ENCODE measurements at places on chromosomes 11 and 22.

- no peak for DNase-seq
Measured at GRCh38 chr22:44686873-44687600, 15.0 kb upstream of the PRR5 start.

- DNase-seq, result no peak
Measured at GRCh38 chr11:109707411-109707810, 285.4 kb downstream of the C11orf87 start.

DNA sequence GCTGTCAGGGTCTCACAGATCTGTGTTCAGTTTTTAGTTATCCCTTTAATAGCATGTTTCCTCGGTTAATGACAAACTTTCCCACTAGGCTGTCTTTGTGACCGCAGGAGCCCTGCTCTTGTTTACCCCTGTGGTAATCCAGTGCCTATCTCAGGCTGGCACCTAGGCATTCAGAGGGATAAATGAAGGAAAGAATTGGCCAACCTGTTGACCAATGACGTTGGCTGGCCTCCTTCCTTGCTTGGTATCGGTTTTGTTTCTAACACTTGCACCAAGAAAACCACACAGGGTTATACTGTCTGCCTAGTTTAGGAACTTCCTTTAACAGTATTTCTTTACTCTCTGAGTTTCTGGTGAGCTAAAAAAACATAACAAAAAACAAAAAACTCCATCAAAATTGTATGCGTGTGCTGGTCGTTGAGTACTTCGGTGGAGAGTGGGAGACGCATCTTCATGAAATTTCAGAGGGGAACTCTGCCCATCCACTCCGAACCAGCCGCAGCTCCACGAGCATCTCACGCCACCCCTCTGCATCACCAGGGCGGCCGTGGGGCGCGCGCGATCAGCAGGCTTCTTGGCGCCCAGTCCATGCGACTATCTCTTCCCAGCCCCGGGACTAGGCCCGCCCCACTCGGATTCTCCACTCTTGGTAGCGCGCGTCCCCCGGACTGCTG is 563 bp upstream of the ENDOD1 start:
- DNase-seq, result no peak

- DNase-seq, result no peak
Measured at GRCh38 chr11:64726867-64727530, 4.0 kb upstream of the NRXN2 start.

DNA sequence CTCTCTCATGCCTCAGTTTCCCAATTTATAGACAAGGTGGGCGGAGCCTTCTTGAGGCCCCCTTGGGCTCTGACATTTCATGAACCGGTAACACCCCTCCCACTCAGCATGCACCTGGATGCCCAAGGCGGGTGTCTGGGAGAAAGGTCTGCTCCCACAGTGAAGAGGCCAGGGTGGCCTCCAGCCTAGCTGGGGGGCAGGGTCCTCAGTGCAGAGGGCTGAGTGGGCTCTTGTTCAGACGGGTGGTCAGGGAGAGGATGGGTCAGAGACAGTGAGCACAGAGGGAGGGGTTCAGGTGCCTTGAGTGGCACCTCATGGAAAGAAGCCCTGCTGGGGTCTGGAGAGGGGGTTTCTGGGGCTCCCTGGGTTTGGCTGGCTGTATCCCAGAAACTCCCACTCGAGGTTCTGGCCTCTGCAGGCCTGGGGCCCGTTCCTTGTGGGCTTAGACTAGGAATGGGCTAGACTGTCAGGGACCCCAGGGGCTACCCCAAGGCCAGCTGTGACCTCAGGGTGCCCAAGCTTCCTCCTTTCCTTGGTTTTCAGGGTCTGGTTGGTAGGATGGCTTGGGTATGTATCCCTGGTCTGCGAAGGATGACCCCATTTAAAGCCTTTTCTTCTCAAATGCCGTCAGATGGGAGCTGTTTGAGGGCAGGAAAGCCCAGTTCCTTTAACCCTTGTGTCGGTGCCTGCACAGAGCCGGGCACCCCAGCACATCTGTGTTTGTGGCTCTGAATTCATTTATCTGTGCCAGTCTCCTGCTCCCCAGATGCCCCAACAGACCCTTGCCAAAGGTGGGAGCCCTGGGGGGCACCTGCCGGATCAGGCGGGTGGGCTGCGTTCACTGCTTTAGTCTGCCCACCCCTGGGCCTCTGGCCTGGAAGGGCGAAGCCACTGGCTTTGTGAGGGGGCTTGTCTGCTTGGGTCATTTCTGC is 1.2 kb downstream of the SYNGR1 start:
- DNase-seq, result no peak

GRCh38 chr22:48503035-48503625 is 1324.5 kb downstream of the BRD1 start:
- DNase-seq, result no peak

GRCh38 chr11:477052-477715 is 27.1 kb downstream of the PTDSS2 start:
- peak; percentile 38 for DNase-seq

DNA sequence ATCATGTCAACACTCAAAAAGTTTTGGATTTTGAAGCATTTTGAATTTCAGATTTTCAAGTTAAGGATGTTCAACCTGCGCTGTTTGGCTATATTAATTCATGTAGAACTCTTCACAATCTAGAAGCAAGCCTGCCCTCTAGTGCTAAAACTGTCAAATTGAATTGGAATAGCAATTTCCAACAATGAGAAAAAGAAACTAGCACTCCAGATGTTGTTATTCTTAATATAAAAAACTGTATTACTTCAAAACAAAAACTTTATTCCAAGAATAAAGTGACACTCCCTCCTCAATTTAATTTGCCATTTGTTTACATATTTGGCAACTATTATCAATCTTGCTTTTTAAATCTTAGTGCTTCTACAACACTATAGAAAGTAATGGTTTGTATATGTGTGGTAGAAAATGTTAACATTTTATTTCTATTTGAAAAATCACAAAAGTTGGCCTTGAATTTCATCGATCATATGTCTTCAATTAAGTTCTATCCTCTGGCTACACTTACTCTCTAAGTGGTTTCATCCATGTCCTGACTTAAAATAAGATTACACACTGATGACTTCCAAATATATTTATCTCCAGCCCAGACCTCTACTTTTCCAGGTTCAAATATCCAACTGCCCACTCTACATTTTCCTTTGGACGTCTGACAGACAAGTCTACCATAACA is 36.6 kb downstream of the DCUN1D5 start:
- peak; percentile 68 for DNase-seq

GRCh38 chr11:73213196-73214143 is 4.6 kb upstream of the P2RY2 start:
- no peak for DNase-seq

- DNase-seq, result no peak
Measured at GRCh38 chr11:78802058-78802761, 227.5 kb upstream of the NARS2 start.

GRCh38 chr11:45897556-45897955 is 9.5 kb downstream of the FREY1 start:
- no peak for DNase-seq

GRCh38 chr11:12777208-12777874 is 103.1 kb downstream of the TEAD1 start:
- no peak for DNase-seq

GRCh38 chr11:111718859-111719258 is 47.3 kb downstream of the PPP2R1B start:
- no peak for DNase-seq

DNA sequence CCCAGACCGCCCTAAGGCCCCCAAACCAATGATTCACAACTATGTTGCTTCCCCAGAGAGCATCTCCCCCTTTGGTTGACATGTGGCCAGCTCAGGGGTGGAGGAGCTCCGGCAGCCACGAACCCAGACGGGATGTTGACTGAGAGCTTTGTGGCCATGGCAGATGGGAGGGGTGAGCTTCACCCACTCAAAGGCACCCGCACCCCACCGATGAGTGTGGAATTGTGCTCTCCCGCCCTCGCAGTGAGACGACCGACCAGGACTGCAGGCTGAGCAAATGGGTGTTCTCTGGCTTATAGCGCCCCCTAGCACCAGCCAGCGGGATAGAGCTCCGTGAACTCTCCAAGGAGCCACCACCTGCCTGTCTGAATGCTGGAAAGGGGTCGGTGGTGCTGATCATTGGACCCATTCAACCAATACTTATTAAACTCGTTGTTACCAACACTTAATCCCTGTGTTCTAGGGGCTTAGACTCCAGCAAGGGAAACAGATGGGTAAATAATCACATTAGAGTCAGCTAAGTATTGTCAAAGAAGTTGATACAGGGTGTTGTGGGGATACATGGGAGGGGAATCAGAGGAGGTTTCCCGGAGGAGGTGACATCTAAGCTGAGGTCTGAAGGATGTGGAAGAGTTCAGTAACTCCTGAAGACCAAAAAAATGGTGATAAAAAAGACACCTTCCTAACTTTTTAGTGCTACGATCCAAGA is 4.5 kb upstream of the TIMP3 start:
- peak; percentile 89 for DNase-seq

DNA sequence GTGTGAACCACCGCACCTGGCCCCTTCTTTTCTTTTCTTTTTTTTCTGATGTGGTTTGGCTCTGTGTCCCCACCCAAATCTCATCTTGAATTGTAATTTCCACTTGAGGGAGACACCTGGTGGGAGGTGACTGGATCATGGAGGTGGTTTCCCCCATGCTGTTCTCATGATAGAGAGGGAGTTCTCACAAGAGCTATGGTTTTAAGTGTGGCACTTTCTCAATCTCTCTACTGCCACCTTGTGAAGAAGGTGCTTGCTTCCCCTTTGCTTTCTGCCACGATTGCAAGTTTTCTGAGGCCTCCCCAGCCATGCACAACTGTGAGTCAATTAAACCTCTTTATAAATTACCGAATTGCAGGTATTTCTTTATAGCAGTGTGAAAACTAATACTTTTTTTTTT is 4.9 kb upstream of the TCN2 start:
- peak; percentile 8 for DNase-seq

- DNase-seq, result no peak
Measured at GRCh38 chr22:46238541-46238940, 11.6 kb downstream of the CDPF1 start.

DNA sequence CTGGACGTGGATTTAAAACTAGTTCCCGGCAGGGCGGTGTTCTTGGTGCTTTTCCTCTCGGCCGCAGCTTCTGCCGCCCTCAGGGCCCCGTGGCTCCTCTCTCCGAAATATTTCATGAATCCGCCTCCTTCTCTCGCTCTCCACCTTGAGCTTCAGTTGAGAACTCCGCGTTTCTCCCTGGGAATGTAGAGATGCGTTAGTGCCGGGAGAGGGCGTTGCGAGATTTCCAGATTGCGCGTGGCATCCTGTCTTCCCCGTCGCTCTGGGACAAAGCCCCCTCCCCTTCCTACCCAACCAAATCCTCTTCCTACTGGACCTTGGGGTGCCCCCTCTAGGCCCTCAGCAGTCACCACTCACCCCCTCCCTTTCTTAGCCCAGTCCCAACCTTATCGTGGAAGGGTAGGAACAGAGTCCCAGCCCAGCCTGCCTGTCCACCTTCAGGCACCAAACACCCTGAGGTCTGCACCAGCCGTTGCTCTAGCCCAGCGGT is 15.5 kb upstream of the RAC2 start:
- DNase-seq, result peak; percentile 20

DNA sequence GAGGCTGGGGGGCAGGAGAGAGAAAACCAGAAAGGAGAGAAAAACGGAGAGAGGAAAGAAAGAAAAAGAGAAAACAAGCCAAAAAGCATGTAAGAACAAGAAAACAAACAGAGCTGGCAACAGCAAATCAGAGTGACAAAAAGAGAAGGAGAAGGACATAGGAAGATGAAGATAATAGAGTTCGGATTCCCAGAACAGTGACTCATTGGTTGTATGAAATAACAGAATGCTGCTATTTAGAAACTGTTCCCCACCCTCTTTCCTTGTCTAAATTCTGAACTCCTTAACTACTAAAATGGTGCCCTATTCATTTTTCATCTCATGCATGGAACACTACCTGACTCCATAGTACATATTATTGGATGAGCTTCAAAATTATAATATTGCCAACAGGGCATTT is 317.4 kb downstream of the C11orf87 start:
- DNase-seq, result no peak

- no peak for DNase-seq
Measured at GRCh38 chr22:32310777-32311176, 46.9 kb upstream of the RFPL3 start.
